ENCODE measurements at places on chromosomes 13 and 19.

GRCh38 chr13:31663880-31664585, 75.3 kb upstream of the RXFP2 start:
- DNase-seq, result no peak

- peak; percentile 17 for DNase-seq
These were observed 15.5 kb upstream of the KCNN1 start for GRCh38 chr19:17951157-17951989.

- DNase-seq, result peak; percentile 24
These were observed 47.7 kb downstream of the KLF2 start for GRCh38 chr19:16372065-16372915.

GRCh38 chr13:72561791-72562190, 165.6 kb downstream of the MZT1 start:
- DNase-seq, result no peak

GRCh38 chr19:56547535-56547934, 8.8 kb downstream of the ZFP28 start:
- DNase-seq, result no peak

- DNase-seq, result no peak
These were observed 7.9 kb upstream of the C1QTNF9 start for GRCh38 chr13:24301434-24301833.

- peak; percentile 76 for DNase-seq
These were observed 7.3 kb downstream of the SGTA start for GRCh38 chr19:2775556-2776430.

GRCh38 chr13:40351537-40352379, 314.7 kb downstream of the FOXO1 start:
- DNase-seq, result no peak

DNA sequence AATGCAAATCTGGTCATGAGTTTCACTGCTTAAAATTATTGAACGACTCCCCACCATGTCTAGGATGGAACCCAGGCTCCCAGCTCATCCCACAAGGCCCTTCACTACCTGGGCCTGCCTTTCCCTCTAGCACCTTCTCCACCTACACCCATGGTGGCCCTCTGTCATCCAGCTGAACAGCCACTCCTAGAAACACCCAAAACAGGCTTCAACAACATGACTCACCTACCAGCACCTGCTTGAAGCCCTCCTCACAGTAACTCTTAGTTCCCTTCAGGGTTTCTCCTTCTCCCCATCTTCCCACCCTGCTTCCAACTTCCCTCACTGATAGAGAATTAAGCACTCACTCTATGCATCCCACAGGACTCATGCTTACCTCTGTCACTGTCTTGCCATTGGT, 6.6 kb upstream of the IGFL2 start:
- DNase-seq, result no peak

DNA sequence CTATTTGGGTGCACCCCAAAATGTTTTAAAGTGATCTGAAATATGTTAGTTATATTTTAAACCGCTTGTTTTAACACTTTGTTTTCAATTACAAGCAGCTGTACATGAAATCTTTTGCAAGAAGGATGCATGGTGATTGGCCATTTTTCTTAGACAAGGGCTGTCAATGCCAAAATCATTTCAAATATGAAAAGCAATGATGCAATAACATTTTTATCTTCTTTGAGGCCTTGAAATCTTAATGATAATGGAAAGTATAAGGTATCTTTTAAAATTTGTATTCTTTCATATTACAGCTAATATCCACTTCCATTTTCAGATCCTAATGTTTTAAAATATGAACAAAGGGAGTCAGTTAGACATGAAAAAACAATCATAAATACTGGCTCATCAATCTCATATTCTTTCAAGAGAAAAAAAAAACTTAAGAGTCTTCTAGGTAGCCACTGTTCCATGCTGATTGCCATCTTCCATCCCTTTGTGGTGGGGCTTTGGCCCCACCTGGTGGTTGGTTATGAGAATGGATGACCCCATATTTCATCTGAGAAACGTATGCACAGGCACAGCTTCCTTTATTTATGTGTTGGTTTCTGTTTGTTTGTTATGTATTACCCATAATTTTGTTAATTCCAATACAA, 330.3 kb upstream of the MIR17HG start:
- DNase-seq, result no peak

DNA sequence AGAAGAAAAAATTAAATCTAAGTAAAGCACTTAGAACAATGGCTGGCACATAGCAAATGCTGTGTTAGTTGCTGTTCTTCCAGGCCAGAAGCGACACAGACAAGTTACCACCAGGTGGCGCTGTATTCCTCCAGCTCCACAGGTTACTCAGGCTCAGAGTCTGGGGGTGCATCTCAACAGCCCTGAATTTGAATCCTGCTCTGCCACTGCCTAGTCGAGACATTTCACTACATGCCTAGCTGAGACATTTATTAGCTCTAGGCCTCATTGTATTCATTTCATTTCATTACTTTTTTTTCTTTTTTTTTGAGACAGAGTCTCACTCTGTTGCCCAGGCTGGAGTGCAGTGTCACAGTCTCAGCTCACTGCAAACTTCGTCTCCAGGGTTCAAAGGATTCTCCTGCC, 16.4 kb upstream of the CYP2B6 start:
- DNase-seq, result peak; percentile 83

DNA sequence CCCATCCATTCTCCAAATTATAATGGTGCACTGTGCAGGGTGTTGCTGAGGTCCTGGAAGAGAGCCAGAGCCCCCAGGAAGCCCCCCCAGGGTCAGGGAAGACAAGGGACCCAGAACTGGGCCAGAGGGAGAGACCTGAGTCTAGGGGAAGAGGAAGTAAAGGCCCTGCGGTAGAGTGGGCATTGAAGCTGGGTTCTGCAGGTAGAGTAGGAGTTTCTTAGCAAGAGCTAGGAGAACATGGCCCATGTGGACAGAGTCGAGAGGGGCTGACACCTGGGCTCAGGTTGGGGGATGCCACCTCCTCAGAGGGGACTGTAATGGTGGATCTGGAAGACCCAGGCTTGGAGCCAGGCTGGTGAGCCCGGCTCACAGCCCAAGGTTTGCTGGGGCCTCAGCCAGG, 17.0 kb upstream of the ONECUT3 start:
- no peak for DNase-seq

- no peak for DNase-seq
These were observed 228.5 kb upstream of the ARGLU1 start for GRCh38 chr13:106796280-106797047.

GRCh38 chr19:12800466-12800770, 1.2 kb downstream of the PRDX2 start:
- DNase-seq, result no peak

DNA sequence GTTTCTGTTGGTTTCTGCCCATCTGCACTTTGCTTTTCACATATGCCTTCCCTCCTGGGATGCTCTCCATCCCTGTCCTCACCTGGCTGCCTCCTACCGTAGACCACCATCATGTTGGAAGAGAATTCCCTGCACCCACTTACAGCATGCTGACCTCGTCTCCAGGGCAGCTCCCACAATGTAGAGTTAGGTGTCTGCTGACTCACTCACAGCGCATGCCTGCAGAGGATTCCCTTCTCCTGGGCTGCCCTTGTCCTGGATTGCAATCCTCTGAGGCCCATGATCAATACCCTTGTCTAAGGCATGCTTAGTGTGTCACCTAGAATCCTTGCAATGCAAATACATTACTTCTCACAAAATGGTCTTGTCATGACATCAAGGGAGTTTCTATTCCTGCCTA, 43.6 kb downstream of the STOML3 start:
- no peak for DNase-seq
